Activated CD4-positive, alpha-beta memory T cell treated with anti-CD3 and anti-CD28 coated beads for 36 hours (primary cell): ENCODE measurements at places on chromosomes 16 and 17. TPM values are rescaled to one million over a fixed set of nuclear protein-coding genes. Genes with fewer than 3 reads are reported as not detected.

GRCh38 chr17:14019186-14019956 lies 49.9 kb upstream of the COX10 start:
- peak; percentile 52 for DNase-seq

GRCh38 chr16:16863672-16864071 lies 484.7 kb downstream of the NPIPA7 start:
- no peak for DNase-seq

DNA sequence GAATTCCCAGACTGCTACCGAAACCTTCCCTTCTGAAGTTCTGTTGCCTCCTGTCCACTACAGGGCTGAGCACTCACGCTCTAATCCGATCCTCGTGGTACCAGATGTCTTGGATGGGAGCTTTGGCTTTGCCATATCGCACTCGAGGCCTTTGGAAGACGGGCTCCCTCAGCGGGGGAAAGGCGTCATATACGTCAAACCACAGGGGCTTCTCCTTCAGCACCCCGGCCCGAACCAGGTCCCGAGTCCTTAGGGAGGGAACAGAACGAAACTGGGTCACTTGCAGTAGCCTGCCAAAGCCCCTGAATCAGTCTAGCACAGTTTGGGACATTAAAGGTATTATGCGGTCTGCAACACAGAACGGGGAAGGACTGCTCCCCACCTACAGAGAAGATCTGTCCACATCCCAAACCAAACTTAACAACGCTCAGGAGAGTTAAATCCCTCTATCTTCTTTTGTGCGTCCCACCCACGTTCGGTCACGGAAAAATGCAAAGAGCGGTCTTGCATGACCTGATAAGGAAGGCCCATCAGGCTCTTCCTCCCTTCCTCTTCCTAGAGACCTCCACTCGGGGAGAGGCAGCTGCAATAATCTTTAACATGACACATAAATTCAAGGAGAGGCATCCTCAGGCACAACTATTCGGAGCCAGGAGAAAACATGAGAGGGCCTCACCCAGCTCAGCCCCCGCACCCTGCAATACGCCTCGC lies 526 bp downstream of the MRPS23 start:
- peak; percentile 16 for DNase-seq

- no peak for DNase-seq
Observed at GRCh38 chr16:79297805-79298204, 302.7 kb downstream of the MAF start.

The PDXDC1 gene
- total RNA-seq: 53.7 TPM

The TBX4 gene
- total RNA-seq: not detected

The TNS4 gene
- total RNA-seq: 15.2 TPM

The CES1 gene
- 0.63 TPM for total RNA-seq
